ENCODE measurements at places on chromosomes 6 and 20. TPM values are rescaled to one million over a fixed set of nuclear protein-coding genes. Genes with fewer than 3 reads are reported as not detected.

Gene MCHR2
- not detected for polyA plus RNA-seq

Gene CST4
- not detected for polyA plus RNA-seq

Gene WFDC12
- not detected for polyA plus RNA-seq

Gene SLC35D3
- 0.10 TPM for polyA plus RNA-seq

Gene ASIP
- not detected for polyA plus RNA-seq

Gene CSNK2B
- polyA plus RNA-seq = 202 TPM

Gene PTK7
- polyA plus RNA-seq = 57.5 TPM

Gene SPATS1
- polyA plus RNA-seq = not detected

Gene ADAM33
- polyA plus RNA-seq = 59.6 TPM

Gene PAX1
- polyA plus RNA-seq = 3.4 TPM

Gene MDFI
- 84.0 TPM for polyA plus RNA-seq

Gene C4B
- 12.8 TPM for polyA plus RNA-seq

Gene CTAGE9
- polyA plus RNA-seq = not detected

Gene TSBP1
- not detected for polyA plus RNA-seq

Gene ZBTB46
- 15.9 TPM for polyA plus RNA-seq

Gene RSPO4
- polyA plus RNA-seq = 0.23 TPM

Gene BMP5
- polyA plus RNA-seq = 13.8 TPM

Gene CCN2
- polyA plus RNA-seq = not detected

GRCh38 chr6:15290962-15291704, 45.3 kb downstream of the JARID2 start:
- DNase-seq = no peak

GRCh38 chr20:5836569-5836968, 86.4 kb downstream of the SHLD1 start:
- DNase-seq = no peak

GRCh38 chr6:15480525-15480924, 182.3 kb downstream of the DTNBP1 start:
- DNase-seq = no peak

GRCh38 chr6:56314683-56315523, 67.5 kb upstream of the COL21A1 start:
- DNase-seq = peak; percentile 27

DNA sequence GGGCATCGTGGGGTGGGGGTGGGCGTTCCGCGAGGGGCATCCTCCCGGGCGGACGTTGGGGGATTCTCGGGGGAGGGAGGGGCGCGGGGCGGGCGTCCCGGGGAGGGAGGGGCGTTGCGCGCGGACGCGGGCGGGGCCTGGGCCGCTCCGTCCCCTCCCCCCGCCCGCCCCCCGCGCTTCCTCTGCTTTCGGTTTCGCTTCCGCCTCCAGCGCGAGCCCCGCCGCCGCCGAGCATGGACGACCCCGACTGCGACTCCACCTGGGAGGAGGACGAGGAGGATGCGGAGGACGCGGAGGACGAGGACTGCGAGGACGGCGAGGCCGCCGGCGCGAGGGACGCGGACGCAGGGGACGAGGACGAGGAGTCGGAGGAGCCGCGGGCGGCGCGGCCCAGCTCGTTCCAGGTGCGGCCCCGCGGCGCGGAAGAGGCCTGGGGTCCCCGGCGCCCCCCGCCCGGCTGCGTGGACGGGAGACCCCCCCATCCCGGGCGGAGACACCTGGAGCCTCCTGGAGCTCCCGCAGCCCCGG, at the start of gene OGFR:
TSS of gene OGFR (plus strand) at position 209 of the 528 bp plus-strand sequence. CDS start at position 234, 25 bp downstream.
- DNase-seq = peak; percentile 74

DNA sequence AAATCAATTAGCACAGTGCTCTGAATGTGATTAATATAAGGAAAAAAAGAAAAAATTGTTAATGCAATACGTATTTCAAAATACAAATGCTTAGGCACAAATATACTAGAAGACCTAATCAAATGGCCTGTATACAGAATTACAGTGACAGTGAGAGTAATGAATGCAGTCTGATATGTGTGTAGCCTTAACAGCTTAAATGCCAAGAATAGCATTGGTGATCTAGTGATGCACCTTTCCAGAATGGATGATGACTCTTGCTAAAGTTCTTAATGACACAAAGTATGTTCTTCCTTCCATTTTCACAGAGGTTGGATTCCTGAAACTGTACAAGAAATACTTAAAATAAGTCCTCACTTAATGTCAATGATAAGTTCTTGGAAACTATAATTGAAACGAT, 131.0 kb downstream of the CDKAL1 start:
- DNase-seq = no peak

DNA sequence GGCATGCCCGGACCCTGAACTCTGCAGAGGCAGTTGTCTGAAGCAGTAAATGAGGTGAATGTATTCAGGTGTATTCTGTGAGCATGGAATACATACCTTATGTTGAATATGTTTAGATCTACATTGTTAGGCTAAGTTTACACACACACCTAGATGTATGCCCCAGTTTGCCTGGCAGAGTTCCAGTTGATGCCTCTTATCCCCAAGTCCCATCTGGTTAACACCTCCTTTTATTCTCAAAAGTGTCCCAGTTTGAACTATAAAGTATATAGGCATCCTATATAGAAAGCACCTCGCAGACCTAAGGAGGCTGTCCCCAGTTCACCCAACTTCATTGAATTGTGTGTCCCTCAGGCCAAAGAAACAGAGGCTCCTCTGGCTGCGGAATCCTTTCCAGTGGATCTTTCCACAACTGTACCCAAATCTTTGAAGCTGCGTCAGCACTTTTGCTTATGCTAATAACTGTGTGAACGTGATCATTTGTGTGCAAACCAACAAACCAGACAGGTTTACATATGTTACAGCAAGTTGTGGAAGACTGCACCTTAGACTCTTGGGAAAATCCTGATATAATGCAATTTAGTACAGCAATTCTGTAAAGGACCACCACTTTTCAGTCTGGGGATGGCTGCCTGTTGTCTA, 4.8 kb upstream of the DHX35 start:
- DNase-seq = no peak

DNA sequence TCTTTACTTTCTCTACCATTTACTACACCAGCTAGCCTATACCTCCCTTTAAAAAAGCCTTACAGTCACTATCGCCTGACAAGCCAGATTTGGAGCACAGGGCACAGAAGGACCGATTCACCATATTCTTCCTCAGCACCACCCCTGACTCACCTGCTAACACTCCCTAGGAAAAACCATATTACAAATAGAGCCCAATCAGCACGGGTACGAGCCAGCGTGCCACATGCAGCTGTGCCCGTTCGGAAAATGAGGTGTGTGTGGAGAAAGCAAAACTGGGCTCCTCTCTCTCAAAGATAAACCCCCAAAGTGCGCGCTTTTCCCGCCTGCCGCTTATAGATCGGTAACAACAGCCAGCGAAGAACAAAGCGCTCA, 1.2 kb downstream of the SYNCRIP start:
- no peak for DNase-seq

DNA sequence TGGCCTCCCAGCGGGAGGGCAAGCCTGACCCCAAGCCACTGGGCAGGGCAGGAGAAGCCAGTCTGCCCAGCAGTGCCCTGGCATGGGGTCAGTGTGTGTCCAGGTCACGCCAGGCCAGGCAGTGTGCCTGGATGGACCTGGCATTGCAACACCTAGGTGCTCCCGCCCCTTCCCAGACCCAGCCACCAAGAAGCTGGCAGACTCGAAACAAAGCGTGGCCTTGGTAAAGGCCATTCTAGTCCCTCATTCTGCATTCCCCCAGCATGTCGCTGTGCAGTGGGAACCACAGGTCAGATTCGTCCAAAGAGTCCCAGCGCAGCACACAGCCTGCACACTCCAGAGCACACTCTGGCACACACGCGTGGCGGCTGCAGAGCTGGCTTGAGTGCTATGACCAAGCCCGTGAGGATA, 19.3 kb upstream of the APMAP start:
- DNase-seq = no peak

DNA sequence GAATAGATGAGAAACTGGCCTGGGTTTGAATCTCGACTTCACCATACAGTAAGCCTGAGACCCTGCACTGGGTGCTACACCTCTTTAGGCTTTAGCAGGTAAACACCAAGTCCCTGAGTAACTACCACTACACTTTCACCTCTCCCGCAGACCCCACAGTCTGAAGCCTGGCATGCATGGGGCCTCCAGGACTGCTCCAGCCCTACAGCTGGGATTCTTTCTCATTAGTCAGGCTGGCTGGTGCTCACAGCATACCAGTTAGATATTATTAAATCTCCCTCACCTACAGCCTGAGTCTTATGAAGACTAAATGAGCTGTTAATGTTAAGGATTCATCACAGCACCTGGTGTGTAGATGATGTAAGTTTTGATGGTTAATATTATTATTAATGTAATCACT, 388.7 kb downstream of the ARHGAP18 start:
- DNase-seq = no peak

- peak; percentile 81 for DNase-seq
Observed at GRCh38 chr6:89297695-89298351, 17.3 kb downstream of the GABRR2 start.

DNA sequence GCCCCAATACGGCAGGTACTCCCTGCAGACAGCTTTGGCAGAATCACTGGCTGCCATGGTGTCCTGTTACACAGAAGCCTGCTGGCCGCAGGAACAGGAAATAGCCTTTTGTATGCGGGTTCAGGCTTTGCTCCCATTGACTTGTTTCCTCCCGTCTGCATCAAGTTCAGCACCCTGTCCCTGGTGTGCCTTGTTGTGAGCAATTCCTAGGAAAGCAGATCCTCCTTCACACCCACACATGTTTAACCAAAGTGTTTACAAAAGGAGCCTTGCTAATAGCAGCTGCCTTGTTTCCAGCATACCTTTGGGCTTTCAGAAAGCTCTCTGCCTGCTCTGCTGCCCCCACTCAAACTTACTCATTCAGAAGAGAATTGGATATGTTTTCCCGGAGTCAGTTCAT, 127.2 kb upstream of the SUPT3H start:
- no peak for DNase-seq

DNA sequence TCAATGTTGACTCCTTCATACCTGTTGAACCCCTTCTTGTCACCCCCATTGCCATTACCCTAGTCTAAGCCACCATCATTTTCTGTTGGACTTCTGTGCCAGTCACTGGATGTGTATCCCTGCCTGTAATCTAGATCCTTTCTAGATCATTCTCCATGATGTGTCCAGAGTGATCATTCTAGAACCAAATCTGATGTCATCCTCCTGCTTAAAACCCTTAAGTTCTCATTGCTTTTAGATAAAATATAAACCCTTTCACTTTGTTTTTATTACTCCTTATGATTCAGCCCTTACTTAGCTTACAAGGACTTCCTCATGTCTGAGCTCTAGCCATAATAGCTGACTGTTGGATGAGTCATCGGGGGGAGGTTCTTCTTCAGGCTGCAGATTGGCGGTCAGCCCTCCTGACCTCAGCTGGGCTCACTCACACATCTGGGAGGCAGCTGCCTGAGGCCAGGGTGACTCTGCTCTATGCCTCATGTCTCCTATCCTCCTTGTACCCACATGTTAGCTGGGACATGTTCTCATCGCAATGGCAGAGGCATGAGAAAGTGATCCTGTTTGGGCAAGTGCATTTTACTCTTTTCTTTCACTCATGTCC, 287.6 kb downstream of the ESR1 start:
- no peak for DNase-seq

DNA sequence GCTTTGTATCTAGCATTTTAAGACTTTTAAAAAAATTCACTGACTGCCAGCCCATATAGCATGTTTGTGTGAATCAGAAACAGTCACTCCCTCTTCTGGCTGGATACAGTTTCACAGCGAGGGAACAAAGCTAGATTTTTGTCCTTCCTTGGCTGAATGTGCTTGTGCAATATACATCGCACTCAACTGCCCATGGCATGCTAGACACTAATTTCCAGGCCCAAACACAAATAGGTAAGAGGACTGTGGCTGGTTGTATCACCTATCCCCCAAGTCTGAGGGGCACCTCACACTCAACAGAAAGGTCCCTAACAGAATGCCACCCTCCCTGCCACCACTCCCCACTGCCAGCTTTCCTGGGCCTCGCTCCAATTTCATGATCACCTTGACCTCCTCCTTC, 16.2 kb upstream of the BLCAP start:
- no peak for DNase-seq

GRCh38 chr6:23775127-23775526, 350.9 kb upstream of the NRSN1 start:
- no peak for DNase-seq

DNA sequence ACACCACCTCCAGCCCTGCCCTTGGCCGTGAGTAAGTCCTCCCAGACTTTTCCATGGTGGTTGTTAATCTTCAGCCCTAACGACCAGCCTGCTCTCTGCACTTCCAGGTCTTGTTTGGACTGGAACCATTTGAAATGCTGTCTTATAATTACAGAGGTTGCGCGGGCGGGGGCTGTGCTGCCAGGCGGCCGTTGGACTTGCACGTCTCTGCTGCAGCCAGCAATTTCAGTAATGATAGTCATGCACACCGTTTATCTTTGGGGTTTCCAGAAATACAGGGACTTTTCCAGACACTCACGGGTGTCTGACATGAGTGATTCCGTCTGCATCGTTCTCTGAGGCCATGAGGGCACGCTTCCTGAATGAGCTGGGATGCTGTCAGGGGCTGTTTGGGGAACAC, 118.2 kb downstream of the BMP7 start:
- DNase-seq = no peak

DNA sequence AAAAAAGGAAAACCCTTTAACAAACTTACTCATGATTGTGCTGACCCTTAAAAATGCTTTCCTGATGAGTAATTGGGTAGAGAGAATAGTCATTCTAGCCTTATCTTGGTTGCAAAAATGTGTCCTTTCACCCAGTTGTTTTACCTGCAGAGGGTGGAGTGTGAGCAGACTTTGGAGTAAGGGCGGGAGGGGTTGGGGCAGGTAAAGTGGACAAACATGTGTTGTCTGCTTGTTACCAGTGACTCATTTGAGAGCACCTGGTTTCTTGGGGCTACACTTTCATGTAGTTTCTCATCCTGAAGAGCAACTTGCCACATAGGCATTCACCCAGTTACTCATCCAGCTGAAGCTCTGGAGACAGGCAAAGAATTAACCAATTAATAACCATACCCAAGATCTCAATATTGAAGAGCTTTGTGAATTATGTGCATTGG, 121.1 kb downstream of the TNFRSF21 start:
- no peak for DNase-seq

- no peak for DNase-seq
Observed at GRCh38 chr6:79863566-79863965, 83.8 kb downstream of the ELOVL4 start.

- DNase-seq = no peak
Observed at GRCh38 chr6:56715741-56716140, 73.1 kb upstream of the DST start.

- no peak for DNase-seq
Observed at GRCh38 chr20:3908667-3909066, 19.5 kb downstream of the PANK2 start.

GRCh38 chr6:36975231-36976006, 10.6 kb downstream of the MTCH1 start:
- DNase-seq = no peak

- peak; percentile 84 for DNase-seq
Observed at GRCh38 chr6:144104898-144105487, 9.6 kb upstream of the SF3B5 start.

GRCh38 chr6:112841553-112842329, 494.6 kb downstream of the RFPL4B start:
- DNase-seq = no peak

DNA sequence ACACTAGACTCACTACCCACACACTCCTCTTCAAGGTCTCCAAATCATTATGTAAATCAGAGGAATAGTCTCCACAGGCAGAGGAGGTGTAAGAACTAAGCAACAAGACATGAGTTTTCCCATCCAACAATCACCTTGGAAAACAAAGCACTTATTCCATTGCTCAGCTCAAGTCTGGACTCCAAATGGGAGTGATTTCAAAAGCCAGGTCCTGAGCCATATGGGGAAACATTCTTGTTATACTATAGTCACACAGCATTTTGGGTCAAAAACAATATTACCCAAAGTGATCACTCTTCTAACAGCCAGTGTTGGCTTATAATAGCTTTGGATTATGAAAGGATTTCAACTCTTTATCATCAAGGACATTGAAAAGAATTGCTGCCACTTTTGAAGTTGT, 3.6 kb upstream of the PRPH2 start:
- DNase-seq = no peak
